Activated CD4-positive, CD25-positive, alpha-beta regulatory T cell treated with anti-CD3 and anti-CD28 coated beads, Interleukin-2, amount 50 U/mL, for 24 hours (primary cell): ENCODE measurements at places on chromosomes 6 and 20.

DNA sequence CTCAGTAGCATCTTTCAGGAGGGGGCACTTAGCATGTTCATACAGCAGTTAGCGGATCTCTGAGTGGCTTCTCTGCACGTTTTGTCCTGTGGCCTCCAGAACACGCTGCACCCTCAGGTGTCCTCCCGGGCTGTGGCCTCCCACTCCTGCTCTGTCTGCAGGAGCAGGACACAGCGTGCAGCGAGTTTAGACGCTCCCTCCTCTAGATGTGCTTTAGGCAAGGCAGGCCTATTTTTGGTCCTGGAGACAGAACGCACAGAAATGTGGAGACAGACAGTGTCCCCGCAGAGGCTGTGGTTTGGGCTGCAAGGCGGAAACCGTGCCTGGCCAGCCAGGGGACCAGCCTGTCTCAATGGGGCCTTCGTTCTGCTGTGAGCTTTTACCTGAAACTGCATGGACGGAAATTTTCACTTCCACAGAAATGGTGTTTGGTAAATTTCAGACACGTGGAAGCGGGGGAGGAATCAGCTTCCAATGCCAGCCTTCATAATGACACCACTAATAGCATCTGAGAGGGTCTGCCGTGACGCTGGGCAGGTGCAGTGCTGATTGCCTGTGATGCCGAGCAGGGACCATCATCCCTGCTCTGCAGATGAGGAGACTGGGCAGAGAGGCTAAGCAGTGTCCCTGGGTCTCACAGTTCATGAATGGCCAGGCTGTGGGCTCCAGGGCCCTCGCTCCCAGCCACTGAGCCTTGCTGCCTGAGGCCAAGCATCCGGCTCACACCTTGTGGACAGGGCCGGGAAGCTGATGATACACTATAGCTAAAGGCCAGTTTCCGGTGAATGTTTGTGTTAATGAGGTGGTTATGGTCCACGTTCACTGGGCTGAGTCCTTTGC, 120.9 kb downstream of the SYCP2 start:
- ATAC-seq, result no peak

DNA sequence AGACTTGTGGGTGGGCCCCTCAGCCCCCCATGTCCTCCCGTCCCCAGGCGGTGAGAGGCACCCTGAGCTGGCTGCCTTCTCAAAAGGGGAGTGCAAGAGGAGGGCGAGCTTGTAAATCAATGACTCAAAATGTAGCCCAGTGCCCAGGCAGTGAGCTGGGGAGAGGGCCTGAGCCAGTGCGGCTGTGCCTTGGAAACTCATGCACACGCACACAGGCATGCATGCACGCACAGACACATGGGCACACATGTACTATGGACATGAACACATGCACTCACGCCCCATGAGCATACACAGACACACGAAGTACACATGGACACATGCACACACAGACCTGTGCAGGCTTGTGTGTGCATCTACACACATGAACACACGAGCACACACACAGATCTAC, 133.5 kb downstream of the TAF4 start:
- no peak for ATAC-seq

GRCh38 chr6:43511824-43512415, 1.8 kb upstream of the LRRC73 start:
- ATAC-seq, result no peak

DNA sequence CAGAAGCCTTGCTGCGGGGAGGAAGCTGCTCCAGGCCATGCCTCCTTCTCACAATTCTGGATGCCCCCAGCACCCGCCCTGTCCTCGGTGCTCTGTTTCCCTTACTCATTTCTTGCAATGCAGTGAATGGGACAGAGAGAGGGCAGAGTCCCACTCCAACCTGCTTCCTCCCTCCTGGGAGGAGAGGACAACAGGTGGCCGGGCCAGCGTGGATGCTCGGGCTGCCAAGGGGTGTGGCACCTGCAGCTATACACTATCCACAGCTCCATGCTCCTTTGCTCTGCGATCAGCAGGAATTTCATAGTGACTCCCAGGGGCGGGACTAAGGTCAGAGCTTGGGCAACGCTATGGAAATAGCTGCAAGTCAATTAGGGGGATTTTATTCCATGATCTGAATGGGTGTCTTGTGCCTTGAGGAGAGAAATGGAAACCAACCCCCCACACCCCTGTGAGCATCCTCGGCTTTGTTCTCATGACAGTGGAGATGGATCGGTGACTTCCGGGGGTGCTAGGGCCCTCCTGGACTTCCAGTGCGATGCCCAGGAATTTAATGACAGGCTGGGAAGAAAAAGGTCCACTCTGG, 192.5 kb downstream of the MYLK4 start:
- no peak for ATAC-seq

GRCh38 chr20:31430568-31431115, 9.8 kb upstream of the DEFB123 start:
- no peak for ATAC-seq

GRCh38 chr20:40813708-40814630, 124.9 kb upstream of the MAFB start:
- ATAC-seq, result no peak

- ATAC-seq, result no peak
Measured at GRCh38 chr6:6688951-6689350, 100.4 kb downstream of the LY86 start.
